ENCODE measurements at places on chromosomes 5 and 9.

GRCh38 chr5:163033656-163034055 is 403.7 kb upstream of the CCNG1 start:
- H3K4me1 ChIP-seq = no peaks in the 10 kb centered on the region
- H3K27ac ChIP-seq = no peak overlapping the region
- H3K27me3 ChIP-seq = no peaks in the 10 kb centered on the region
- H3K36me3 ChIP-seq = no peaks in the 10 kb centered on the region
- no peak overlapping the region for H3K4me3 ChIP-seq

DNA sequence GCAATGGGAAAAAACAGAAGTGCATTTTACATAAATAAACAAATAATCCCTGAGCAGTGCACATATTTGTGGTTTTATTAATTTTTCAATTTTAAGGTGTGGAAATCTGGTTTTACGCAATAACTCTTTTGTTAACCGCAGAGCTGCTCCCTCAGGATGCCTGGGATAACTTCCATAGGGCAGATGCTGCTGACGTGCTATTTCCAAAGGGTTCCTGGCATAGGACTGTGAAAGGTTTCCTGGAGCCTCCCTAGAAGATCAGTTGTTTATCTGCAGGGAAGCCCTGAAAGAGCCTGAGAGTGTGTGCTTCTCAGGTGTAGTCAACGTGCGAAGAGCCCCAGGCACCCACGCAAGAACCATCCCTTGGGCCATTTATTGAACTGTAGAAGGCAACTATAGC is 443.5 kb downstream of the PLK2 start:
- DNase-seq = no peak
- H3K27ac ChIP-seq = no peak overlapping the region
- no peak overlapping the region for H3K4me3 ChIP-seq
- no peaks in the 10 kb centered on the region for H3K36me3 ChIP-seq

GRCh38 chr5:124438903-124439281 is 307.5 kb downstream of the ZNF608 start:
- no peaks in the 10 kb centered on the region for H3K36me3 ChIP-seq
- no peak overlapping the region for H3K27ac ChIP-seq
- no peak for DNase-seq

GRCh38 chr5:1643651-1644392 is 120.1 kb upstream of the LPCAT1 start:
- no peak for DNase-seq
- no peak overlapping the region for H3K4me3 ChIP-seq
- peaks cover 8% of the 10 kb centered on the region for H3K4me1 ChIP-seq
- H3K27me3 ChIP-seq = peaks cover 41% of the 10 kb centered on the region
- H3K36me3 ChIP-seq = no peaks in the 10 kb centered on the region
- no peak overlapping the region for H3K27ac ChIP-seq

GRCh38 chr5:127867022-127867783 is 164.0 kb downstream of the CCDC192 start:
- no peak for DNase-seq
- H3K36me3 ChIP-seq = no peaks in the 10 kb centered on the region
- H3K4me3 ChIP-seq = no peak overlapping the region
- no peak overlapping the region for H3K27ac ChIP-seq

GRCh38 chr9:99211746-99212145 is 10.0 kb downstream of the ALG2 start:
- peaks cover 3% of the 10 kb centered on the region for H3K4me1 ChIP-seq
- H3K36me3 ChIP-seq = peaks cover 19% of the 10 kb centered on the region
- no peak for DNase-seq

GRCh38 chr5:159489779-159490178 is 159.5 kb upstream of the IL12B start:
- no peak overlapping the region for H3K27ac ChIP-seq
- H3K4me1 ChIP-seq = no peaks in the 10 kb centered on the region
- no peak for DNase-seq
- H3K36me3 ChIP-seq = no peaks in the 10 kb centered on the region
- peaks cover 29% of the 10 kb centered on the region for H3K27me3 ChIP-seq

DNA sequence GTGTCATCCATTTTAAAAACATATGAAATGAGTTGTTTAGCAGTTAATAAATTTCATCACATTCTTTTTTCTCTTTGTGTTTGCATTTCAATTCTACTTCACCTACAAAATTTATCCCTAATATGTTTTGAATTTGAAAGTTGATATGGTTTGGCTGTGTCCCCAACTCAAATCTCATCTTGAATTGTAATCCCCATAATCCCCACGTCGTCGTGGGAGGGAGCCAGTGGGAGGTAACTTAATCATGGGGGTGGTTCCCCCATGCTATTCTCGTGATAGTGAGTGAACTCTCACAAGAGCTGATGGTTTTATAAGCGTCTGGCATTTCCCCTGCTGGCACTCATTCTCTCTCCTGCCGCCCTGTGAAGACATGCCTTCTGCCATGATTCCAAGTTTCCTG is 200.1 kb downstream of the EPB41L4A start:
- no peak for DNase-seq
- H3K4me3 ChIP-seq = no peak overlapping the region
- no peaks in the 10 kb centered on the region for H3K36me3 ChIP-seq
- H3K27ac ChIP-seq = no peak overlapping the region

DNA sequence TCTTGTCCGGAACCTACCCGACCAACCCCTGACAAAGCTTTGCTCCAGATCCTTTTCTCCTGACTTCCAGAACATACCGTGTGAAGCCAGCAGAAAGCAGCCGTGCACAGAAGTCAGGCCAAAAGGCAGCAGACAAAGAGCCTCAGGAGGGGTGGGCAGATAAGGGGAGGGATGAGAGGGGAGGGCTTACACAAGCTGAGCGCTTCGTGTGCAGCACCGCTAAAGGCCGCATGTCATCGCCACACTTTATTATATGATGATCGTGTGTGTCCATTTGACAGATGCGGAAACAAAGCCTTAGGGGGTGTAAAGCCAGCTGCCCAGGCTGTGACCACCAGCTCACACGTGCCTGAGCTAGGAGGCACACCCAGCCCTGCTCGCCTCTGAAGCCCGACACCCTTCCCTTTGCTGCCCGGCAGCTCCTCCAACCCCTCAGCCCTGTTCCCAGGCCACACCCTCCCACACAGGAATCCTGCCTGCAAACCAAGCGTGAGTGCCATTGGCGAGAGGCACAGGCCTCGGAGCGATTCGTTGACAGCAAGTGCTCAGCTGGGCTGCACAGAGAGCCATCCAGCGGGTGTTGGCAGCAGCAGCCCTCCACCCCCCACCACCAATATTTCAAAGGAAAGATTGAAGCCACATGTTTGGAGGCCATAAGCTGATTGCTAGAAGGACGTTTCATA is 170.5 kb upstream of the SMIM23 start:
- no peak overlapping the region for H3K4me3 ChIP-seq
- H3K27me3 ChIP-seq = no peaks in the 10 kb centered on the region
- no peaks in the 10 kb centered on the region for H3K4me1 ChIP-seq
- H3K36me3 ChIP-seq = no peaks in the 10 kb centered on the region
- DNase-seq = no peak

GRCh38 chr5:364497-364896 is 43.0 kb downstream of the AHRR start:
- H3K4me3 ChIP-seq = no peak overlapping the region
- no peak overlapping the region for H3K27ac ChIP-seq
- no peak for DNase-seq
- peaks cover 49% of the 10 kb centered on the region for H3K36me3 ChIP-seq

GRCh38 chr9:127809540-127810377 is 7.1 kb downstream of the FPGS start:
- H3K27ac ChIP-seq = no peak overlapping the region
- no peak overlapping the region for H3K4me3 ChIP-seq
- DNase-seq = no peak
- no peaks in the 10 kb centered on the region for H3K27me3 ChIP-seq

GRCh38 chr5:110043025-110043424 is 353.3 kb downstream of the MAN2A1 start:
- H3K36me3 ChIP-seq = peaks cover 4% of the 10 kb centered on the region
- H3K27ac ChIP-seq = no peak overlapping the region
- no peak for DNase-seq
- H3K4me1 ChIP-seq = peaks cover 5% of the 10 kb centered on the region
- no peak overlapping the region for H3K4me3 ChIP-seq

GRCh38 chr5:112685386-112685785 is 52.3 kb upstream of the APC start:
- no peaks in the 10 kb centered on the region for H3K36me3 ChIP-seq
- no peak overlapping the region for H3K4me3 ChIP-seq
- H3K27ac ChIP-seq = no peak overlapping the region
- no peak for DNase-seq
- H3K27me3 ChIP-seq = peaks cover 41% of the 10 kb centered on the region

- H3K4me3 ChIP-seq = peak overlapping the region; percentile 39
- no peaks in the 10 kb centered on the region for H3K27me3 ChIP-seq
- peak; percentile 67 for DNase-seq
These were observed 44.1 kb downstream of the DCP2 start for GRCh38 chr5:113020461-113021273.

DNA sequence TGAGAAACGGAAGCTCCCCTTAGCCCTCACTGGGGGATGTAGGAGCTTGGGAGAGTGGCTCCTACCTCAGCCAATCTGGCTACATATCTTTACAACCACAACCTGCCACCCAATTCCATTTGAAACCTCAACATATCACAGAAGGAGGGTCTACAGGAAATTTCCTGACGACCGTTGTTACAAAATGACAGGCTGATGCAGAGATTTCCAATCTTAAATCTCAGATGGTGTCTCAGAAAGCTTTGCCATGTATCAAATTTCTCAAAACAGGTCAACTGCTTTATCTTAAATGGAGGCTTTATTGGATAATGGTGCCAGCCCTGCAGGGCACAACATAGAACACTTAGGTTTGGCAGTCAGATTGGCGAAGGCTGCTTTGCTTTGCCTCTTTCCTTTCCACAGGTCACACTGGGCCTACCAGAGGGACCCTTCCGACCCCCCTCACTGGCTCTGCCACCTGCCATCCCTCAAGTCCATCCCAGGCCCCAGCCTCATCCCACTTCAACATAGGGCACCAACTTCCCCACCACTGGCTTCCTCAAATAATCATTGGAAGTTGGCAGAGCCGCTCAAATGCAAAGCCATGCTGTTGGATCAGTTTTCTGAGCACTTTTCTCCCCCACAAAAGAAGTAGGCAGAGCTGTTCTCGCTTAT is 11.1 kb upstream of the SPATA31E1 start:
- no peak for DNase-seq
- H3K4me1 ChIP-seq = no peaks in the 10 kb centered on the region
- H3K36me3 ChIP-seq = no peaks in the 10 kb centered on the region
- H3K27ac ChIP-seq = no peak overlapping the region
- no peak overlapping the region for H3K4me3 ChIP-seq
- H3K27me3 ChIP-seq = no peaks in the 10 kb centered on the region

GRCh38 chr5:42875211-42875610 is 63.5 kb upstream of the SELENOP start:
- no peak overlapping the region for H3K27ac ChIP-seq
- H3K36me3 ChIP-seq = no peaks in the 10 kb centered on the region
- peaks cover 5% of the 10 kb centered on the region for H3K4me1 ChIP-seq
- no peak overlapping the region for H3K4me3 ChIP-seq
- peaks cover 3% of the 10 kb centered on the region for H3K27me3 ChIP-seq
- DNase-seq = no peak

DNA sequence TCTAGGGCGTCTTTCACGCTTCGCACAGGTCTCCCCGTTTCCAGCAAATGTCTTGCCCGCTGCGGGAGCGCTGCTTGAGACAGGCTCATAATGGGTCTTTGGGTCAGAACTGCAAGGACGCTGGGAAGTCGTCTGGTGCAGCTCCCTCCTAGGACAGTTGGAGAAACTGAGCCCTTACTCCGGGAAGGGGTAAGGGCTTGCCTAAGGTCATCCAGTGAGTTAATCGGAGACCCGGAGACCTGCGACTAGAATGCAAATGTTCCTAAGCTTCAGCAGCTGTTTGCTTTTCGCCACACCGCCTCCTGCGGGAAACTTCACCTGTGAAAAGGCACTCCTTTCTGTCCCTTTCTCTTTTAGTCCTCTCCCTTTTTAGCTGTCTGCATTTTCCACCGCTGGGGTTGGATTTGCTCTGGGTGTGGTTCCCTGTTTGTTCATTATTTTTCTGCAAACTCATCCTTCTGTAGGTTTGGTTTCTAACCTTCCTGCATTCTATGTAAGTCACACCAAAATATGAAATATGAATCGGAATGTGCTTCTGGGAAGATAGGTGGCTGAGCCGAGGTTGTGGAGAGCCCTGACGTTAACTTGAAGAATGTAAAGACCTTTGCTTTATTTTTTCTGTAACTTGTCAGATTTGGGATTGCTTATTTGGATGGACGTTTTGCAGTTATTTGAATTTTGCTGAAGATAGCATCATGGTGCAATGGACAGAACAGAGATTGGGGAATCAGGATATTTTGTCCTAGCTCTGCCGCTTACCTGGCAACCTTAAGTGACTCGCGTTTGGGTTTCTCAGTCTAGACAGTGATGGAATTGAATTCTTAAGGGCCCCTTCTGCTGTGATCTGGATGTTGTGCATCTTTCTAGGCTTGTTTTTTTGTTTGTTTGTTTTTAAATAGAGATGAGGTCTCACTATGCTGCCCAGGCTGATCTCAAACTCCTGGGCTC is 909 bp downstream of the SLC36A1 start:
- H3K4me1 ChIP-seq = peaks cover 19% of the 10 kb centered on the region
- peak overlapping the region; percentile 93 for H3K27ac ChIP-seq
- peak overlapping the region; percentile 92 for H3K4me3 ChIP-seq

GRCh38 chr9:110707419-110707818 is 38.8 kb downstream of the MUSK start:
- DNase-seq = no peak
- no peaks in the 10 kb centered on the region for H3K27me3 ChIP-seq
- H3K27ac ChIP-seq = no peak overlapping the region
- no peaks in the 10 kb centered on the region for H3K36me3 ChIP-seq
- no peak overlapping the region for H3K4me3 ChIP-seq

DNA sequence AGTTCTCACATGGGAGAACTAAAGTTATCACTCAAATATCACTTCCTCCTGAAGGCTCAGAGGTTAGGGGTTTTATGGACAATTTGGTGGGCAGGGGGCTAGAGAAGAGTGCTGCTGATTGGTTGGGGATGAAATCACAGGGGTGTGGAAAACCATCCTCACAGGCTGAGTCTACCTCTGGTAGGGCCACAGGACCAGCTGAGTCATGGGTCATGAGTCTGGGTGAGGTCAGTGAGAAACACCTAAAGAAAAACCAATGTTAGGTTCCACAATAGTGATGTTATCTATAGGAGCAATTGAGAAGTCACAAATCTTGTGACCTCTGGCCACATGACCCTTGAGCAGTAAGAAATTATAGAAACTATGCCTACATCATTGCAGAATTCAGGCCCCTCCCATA is 203.3 kb upstream of the TARS1 start:
- H3K4me1 ChIP-seq = peaks cover 34% of the 10 kb centered on the region
- H3K36me3 ChIP-seq = peaks cover 1% of the 10 kb centered on the region
- no peak overlapping the region for H3K27ac ChIP-seq
- DNase-seq = no peak
- no peak overlapping the region for H3K4me3 ChIP-seq
- H3K27me3 ChIP-seq = no peaks in the 10 kb centered on the region
